Psoas muscle (tissue), 8 donors: ENCODE measurements at places on chromosomes 5 and 9. TPM values are rescaled to one million over a fixed set of nuclear protein-coding genes. Genes with fewer than 3 reads are reported as not detected.

Gene NSG2
- total RNA-seq: 0.16 TPM

Gene SUSD1
- total RNA-seq: 1.7 TPM

Gene RLN2
- not detected for total RNA-seq

Gene ANKRD33B
- 32.7 TPM for total RNA-seq

Gene ZNF618
- total RNA-seq: 1.2 TPM

Gene TMEFF1
- total RNA-seq: 0.56 TPM

Gene SPINK7
- total RNA-seq: not detected

Gene NRARP
- total RNA-seq: 7.5 TPM

Gene MCIDAS
- not detected for total RNA-seq

Gene UBAC1
- 187 TPM for total RNA-seq

Gene BTNL8
- 0.46 TPM for total RNA-seq

GRCh38 chr9:93875330-93875729 lies 79.8 kb downstream of the BARX1 start:
- no peak for DNase-seq

DNA sequence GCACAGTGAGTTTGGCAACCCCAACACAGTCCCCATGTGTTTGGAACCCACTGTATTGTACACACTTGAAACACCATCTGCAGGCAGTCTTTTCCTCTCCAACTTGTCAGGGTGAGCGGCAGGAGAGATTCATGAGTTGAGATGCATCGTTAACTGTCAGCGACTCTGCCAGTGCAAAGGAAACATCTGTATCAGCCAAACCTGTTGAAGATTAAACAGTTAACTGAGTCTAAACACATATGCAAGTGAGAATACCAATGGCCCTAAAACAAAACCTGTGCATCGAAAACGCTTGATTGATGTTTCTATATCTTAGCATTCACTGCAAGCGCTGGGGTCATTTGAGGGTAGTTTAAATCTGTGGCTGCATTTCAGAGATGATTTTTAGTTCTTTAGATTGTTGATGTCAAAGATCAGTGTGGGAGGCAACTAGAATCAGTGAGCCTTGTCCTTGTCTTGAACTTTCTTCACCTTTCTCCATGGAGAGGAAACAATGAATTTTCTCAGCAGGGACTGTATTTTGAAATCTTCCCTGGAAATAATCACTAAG lies 41.3 kb upstream of the PAM start:
- no peak for DNase-seq

- DNase-seq: no peak
Observed at GRCh38 chr5:156617426-156617825, 232.7 kb upstream of the PPP1R2B start.

DNA sequence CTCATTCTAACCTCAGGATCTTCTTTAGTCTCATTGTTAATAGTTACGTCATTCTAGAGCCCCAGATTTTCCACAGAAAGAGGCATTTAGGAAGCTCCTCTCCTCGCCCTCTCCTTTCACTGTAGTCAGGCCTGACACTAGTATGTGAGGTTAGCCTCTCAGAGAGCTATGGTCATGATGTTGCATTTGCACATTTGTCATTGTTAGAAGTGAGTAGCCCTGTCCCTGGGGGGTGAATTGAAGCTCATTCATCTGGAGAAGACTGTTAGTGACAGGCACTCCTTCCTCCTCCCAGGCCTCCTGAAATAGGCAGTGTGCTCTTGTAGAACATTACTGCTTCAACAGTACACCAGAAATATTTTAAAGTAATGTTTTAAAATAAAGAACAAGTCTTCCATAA lies 26.6 kb upstream of the LRRTM2 start:
- no peak for DNase-seq

GRCh38 chr9:7341571-7341970 lies 458.0 kb downstream of the DMAC1 start:
- DNase-seq: no peak

GRCh38 chr9:135504262-135505243 lies 4.1 kb downstream of the MRPS2 start:
- peak; percentile 57 for DNase-seq

GRCh38 chr9:114616684-114617520 lies 5.8 kb downstream of the TMEM268 start:
- peak; percentile 57 for DNase-seq

GRCh38 chr5:99169309-99169708 lies 240.5 kb upstream of the CHD1 start:
- DNase-seq: no peak

DNA sequence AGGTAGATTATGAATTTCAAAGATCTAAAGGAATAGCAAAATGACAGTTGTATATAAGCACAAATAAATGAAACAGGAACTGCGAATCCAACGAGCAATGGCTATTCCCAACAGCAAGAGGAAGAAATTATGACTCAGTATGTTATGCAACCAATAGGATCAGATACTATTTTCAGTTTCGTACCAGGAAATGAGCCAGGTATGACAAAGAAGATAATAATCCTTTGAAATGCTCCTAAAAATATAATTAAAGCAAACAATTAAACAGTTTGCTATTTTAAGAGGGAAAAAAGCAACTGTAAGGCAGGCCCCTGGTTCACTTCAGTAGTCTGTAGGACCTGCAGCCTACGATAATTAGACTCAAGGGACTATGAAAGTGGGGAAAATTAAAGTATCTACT lies 58.9 kb downstream of the AUH start:
- DNase-seq: no peak

DNA sequence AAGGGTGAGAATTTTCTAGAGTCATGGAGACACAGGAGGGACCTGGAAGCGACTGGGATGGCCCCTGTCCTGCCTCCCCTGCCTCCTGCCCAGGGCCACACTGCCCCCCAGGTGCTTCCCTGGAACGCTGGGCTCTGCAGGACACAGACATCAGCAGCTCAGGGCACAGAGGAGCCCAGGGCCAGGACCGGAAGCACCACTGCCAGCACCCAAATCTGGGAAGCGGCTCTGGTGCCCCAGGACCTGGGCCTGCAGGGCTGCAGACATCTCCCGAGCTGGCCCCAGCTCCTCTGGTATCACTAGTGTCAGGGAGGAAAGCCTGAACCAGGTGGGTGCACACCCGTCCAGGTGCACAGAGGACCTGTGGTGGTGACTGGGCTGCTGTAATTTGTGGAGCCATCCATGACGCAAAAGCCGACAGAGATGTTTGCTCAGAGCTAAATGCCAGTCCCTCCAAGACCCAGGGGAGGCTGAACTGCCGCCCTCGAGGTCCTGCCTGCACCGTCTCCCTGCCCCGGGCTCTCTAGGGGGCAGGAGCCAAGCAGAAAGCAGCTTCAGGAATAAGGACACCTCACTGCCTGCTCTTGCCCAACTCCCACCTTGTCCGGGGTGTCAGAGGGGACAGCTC lies 46.0 kb upstream of the SIMC1 start:
- no peak for DNase-seq

- no peak for DNase-seq
Observed at GRCh38 chr5:107876906-107877305, 206.2 kb upstream of the EFNA5 start.

DNA sequence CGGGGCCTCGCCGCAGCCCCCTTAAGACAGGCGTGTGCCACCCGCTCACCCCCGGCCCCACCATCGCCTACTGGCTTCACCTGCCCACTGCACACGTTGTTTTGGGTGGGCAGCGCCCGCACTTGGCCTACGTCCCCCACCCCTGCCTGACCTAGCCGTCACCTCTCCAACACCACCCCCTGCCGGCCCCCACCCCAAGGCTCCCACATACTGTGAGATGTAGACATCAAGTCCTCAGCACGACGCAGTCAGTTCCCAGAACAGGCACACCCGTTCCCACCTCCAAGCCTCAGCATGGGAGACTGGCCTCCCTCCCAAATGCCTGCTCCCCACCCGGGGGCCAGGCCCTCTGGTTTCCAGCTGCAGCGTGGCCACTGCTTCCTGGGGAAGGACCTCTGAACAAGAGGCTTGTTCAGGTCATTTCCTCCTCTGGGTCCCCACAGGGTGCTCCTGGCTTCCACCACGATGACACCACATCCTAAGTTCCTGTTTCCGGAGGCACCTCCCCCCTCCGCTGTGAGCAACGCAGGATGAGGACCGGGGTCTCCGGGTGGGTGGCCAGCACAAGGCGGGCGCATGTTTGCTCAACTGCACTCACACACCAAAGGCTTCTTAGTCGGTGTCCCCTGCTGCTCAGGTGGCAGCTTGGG lies 11.3 kb downstream of the DBN1 start:
- no peak for DNase-seq

GRCh38 chr5:156534906-156535485 lies 208.0 kb downstream of the SGCD start:
- DNase-seq: no peak

- DNase-seq: no peak
Observed at GRCh38 chr9:97593960-97594359, 39.2 kb downstream of the TSTD2 start.

DNA sequence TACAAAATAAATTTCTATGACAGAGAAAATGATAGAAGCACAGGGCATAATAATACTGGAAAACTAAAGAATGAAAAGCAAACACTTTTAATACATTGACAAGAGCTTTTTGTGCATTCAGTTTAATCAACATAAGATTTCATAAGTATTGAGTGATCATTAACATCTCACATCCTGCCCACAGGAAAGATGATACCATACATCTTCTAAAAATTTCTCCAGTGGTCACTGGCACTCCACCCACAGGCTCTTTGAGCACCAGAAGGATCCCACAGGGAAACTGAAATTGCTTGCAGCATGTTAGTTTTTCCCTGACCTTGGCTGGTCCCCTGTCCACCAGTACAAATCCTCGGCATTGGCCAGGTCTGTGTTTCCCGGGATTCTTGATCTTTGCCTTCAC lies 186.0 kb downstream of the CEMIP2 start:
- DNase-seq: no peak

DNA sequence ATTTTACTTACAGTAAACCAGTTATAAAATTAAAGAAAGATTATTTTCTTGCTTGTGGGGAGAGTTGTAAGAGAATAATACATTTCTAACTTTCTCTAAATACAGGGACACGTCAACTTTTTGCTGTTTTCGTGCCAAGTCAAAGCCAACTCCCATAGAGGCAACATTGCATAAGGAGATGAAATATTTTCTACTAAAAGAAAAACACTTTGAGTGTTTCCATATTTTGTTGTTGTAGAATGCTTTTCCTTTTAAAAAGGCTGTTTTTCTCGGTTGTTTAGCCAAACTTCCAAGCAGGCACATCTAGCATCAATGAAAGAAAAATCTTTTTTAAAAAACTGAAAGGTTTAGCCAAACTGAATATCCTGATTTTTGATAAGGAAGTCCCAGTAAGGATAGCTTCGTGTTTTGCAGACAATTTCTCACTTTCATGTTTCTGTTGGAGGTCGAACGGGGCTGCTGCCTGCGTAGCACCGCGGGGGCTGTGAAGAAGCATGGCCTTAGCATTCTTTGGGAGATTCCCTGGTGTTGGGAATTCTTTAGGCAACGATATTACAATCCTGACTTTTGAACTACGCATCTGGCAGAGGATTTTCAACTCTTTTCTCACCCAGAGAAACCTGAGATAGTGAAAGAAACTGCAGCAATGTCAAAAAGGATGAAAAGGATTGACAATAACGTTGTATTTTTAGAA lies 108.1 kb upstream of the FBXL7 start:
- DNase-seq: no peak

DNA sequence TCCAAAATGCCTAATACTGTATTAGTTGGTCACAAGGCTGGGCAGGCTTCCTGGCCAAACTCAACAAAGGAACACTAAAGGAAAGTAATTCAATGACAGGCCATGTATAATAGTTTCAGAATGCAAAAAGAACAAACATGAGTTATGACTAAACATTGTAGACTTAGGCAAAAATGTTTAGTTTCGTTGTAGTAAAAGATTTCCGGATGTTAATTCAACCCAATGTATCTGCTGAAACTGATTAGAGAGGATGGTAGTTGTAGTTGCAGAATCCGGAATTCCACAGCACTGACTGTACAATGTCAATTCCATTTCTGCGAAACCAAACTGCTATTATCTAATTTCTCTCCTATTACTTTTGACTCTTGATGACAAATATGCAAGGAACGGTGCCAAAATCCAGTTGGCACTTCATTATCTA lies 117.9 kb upstream of the FST start:
- no peak for DNase-seq

DNA sequence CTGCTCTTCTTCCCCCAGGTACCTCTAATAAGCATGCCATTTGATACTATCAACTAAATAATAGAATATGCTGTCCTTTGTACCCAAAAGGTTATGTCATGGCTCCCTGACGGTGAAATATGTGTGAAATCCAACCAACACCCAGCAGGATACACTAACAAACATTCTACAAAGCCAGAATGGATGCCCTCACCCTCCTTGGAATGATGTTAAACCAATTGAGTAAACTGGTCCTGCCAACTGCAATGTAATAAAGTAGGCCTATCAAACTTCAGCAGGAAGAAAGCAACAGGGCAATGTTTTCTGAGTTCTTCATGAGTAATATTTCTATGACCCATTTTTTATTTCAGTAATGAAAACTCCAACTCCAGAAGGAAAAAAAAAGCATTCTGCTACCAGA lies 24.9 kb downstream of the RGMB start:
- DNase-seq: no peak

DNA sequence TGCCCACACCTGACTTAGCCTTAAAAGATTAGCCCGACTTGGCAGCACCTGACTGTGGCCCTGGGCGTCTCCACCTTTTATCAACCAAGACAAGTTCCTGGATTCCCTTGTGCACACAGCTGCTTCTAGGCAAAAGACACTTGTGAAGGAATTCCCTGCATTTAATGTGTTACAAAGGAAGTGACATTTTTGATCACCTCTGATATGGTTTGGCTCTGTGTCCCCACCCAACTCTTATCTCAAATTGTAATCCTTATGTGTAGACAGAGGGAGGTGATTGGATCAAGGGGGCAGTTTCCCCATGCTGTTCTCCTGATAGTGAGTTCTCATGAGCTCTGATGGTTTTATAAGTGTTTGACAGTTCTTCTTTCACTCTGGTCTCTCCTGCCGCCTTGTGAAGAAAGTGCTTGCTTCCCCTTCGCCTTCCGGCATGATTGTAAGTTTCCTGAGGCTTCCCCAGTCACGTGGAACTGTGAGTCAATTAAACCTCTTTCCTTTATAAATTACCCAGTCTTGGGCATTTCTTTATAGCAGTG lies 2.6 kb upstream of the CPEB4 start:
- DNase-seq: no peak

- DNase-seq: no peak
Observed at GRCh38 chr5:65816729-65817128, 94.7 kb downstream of the NLN start.

DNA sequence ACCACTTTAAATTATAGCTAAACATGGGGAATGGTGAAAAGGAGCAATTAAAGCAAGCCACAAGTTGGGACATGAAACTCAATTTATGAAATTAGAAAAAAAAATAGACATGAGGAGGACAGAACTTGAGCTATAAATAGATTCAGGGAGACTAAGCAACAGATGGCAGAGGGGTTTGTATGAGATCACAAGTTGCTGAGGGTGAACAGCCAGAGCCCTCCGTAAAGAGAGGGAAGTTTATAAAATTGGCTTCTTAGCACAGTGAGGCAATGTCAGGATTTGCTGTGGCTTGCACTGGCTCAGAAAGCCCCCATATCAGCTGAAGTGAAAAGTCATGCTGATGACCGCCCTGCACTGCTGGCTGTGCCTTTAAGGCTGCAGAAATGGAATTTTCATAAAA lies 443.4 kb upstream of the CD180 start:
- no peak for DNase-seq
